ENCODE measurements at places on chromosomes 1 and 21.

DNA sequence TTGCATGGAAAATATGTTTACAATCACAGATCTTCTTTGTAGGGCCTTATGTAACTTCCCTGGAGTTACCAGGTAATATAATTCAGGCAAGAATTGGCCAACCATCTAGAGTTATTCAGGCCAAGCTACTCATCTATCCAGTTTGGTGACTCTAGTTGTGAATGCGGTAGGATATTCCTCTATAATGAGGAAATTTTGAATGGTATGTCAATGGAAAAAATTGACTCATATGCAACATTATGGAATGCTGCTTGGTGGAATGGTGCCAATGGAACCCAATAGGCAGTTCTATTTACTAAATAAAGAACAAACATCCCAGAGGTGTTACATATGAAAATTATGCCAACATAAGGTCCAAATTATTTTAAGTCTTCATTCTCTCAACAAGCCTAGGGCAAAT is 5.6 kb upstream of the TNFSF18 start:
- no peak for DNase-seq

DNA sequence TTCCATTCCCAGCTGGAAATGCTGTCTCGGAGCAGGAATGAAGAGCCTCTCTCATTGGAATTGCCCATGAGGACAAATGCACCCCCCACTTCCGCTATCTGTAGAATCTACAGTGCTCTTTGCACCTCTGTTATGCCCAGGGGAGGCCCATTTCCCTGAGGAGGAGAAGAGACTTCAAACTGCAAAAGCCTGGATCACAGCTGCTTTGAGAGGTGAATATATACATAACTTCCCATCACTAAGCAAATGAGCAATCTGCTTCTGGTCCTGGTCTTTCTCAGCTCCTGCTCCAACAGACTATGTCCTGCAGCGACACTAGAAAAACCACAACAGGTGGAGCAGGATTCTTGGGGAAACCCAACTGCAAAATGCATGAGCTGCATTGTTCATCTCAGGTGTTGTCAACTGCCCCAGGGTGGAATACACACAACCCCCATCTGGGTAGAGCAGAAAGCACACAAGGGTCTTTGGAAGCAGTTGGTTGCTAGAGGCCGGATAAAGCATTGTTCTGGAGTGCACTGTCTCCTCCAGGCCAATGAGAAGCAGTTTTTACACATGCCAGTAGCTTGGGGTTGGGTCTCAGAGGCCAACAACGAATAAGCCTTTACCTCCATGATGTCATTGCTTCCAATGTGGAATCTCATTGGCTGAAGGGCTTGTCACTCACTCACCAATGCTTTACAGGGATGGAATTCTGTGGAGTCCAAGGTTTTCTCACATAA is 67.7 kb upstream of the RAB4A start:
- no peak for DNase-seq

- no peak for DNase-seq
Observed at GRCh38 chr1:8870616-8871538, 7.6 kb downstream of the ENO1 start.

DNA sequence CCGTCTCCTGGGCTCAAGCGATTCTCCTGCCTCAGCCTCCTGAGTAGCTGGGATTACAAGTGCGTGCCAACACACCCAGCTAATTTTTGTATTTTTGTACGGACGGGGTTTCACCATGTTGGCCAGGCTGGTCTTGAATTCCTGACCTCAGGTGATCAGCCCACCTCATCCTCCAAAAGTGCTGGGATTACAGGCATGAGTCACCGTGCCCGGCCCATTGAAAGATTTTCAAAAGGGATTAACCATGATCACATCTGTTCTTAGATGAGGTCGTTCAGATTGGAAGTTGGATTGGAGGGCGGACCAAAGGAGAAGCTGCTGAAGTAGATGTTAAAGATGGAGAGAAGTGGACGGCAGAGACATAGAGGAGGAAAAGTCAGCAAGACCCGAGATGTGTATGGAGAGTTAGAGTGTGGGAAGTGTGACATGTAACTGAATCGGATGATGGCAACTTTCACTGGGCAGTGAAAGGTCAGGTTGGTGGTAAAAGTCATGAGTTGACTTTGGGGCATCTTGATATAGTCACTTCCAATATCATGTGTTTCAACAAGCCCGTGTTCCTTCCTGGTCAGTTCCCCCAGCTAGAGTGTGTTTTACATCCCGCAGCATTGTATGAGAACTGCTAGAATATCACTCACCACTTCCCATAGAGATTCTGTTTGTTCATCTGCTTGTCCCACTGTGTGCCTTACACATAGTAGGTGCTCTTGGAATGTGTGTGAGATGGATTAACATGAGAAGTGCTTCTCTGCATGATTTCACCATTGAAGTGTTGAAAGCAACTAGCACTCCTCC is 54.4 kb upstream of the TINAGL1 start:
- DNase-seq: no peak

DNA sequence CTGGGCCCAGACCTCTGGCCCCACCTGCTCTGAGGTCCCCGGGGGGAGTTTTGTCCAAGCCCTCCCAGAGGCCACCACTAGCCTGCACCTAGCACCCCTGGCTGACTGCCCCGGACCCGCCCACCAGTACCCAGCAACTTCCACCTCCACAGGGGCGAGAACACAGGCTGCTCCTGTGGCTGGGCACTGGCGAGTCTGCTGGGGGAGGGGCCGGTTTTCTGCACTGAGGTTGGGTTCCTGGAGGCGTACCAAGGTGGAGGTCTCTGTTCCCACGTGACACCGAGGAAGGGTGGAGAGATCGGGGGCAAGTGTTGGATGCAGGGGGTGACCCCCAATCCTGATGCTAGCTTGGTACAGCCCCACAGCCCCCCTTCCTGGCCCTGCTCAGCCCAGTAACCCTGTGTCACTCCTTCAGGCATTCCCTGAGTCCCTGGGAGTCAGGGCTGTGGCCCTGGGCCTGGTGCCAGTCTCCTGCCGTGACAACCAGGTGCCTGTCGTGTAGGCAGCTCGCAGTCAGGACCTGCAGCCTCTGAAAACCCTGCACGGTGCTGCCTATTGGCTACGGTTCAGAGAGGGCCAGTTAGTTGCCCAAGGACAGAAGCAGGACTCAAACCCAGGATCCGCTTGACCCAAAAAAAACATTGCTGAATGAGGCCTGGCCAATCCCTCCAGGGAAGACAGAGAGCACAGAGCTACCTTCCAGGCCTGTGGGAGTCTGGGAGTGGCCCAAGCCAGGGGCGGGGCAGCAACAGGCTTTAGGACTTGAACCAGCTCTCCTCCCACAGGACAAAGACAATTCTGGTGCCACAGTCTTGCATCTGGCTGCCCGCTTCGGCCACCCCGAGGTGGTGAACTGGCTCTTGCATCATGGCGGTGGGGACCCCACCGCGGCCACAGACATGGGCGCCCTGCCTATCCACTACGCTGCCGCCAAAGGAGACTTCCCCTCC is 3.1 kb downstream of the ESPN start:
- no peak for DNase-seq

DNA sequence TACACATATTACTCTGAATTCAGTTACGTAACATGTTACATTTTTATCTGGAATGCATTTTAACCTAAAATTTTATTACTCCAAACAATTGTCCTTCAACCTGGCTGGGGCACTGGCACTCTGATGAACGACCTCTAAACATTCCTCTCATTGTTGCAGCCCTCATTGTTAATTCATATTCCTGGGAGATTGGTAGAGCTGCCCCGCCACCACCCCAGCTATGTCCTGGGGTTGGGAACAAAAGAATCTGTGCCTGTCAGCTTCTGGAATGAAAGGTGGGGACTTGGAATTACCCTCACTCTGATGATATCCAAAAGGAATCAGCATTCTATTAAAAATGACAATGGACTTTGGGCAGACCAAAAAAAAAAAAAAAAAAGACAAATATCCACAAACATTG is 38.0 kb upstream of the DESI2 start:
- no peak for DNase-seq

GRCh38 chr1:168723000-168723399 is 6.0 kb downstream of the DPT start:
- DNase-seq: no peak

GRCh38 chr1:100834777-100835660 is 59.6 kb downstream of the EXTL2 start:
- DNase-seq: no peak

- no peak for DNase-seq
Observed at GRCh38 chr1:63326473-63327380, 4.4 kb downstream of the FOXD3 start.

DNA sequence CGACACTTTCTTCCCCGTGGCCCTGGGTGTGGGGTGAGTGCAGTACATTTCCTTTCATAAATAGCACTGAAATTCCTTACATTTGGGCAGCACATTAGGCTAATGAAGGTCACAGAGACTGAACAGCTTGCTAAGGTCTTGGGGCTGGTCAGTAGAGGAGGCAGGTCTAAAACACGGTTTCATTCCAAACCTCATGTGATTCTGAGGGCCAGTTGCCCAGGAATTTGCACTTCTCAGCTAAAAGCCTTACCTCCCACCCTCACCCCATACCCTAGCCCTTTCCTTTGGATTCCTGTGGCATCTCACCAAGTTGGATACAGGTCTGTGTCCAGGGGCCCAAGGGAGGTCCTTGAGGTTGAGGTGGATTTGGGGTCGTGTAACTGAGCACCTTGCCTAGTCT is 147.8 kb upstream of the CD34 start:
- no peak for DNase-seq

DNA sequence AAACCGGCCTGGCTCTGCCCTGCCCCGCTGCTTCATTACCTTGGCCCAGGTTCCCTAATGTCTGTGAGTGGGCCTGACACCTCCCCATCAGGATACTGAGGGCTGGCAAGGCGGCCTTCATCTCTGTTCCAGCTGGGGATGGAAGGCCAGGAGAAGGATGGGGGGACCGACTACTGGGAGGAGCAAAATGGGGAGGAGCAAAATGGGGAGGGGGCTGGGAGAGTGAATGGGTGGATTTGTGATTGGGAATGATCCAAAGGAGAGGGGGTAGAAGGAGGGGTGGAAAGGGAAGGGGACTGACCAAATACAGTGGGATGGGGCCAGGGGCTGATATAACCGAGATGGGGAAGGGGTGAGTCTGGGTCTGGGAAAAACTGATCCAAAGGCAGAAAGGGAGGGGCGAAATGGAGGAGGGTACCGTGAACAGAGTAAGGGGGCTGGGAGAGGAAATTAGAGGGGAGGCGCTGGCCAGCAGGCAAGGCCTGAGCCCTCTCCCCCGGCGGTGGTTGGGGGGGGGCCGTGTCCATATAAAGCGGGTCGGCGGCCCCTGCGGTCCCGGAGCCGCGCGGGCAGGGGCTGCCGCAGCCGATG is at the start of gene FOXE3:
TSS of gene FOXE3 (plus strand) at position 558 of the 591 bp plus-strand sequence. CDS start at position 589, 31 bp downstream.
- no peak for DNase-seq
